ENCODE measurements at places on chromosomes 11 and 22.

GRCh38 chr11:507727-508515, 879 bp upstream of the RNH1 start:
- DNase-seq = no peak

GRCh38 chr11:64648551-64648950, 57.5 kb downstream of the SLC22A12 start:
- no peak for DNase-seq

GRCh38 chr11:120079750-120080610, 57.9 kb downstream of the TRIM29 start:
- DNase-seq = no peak

DNA sequence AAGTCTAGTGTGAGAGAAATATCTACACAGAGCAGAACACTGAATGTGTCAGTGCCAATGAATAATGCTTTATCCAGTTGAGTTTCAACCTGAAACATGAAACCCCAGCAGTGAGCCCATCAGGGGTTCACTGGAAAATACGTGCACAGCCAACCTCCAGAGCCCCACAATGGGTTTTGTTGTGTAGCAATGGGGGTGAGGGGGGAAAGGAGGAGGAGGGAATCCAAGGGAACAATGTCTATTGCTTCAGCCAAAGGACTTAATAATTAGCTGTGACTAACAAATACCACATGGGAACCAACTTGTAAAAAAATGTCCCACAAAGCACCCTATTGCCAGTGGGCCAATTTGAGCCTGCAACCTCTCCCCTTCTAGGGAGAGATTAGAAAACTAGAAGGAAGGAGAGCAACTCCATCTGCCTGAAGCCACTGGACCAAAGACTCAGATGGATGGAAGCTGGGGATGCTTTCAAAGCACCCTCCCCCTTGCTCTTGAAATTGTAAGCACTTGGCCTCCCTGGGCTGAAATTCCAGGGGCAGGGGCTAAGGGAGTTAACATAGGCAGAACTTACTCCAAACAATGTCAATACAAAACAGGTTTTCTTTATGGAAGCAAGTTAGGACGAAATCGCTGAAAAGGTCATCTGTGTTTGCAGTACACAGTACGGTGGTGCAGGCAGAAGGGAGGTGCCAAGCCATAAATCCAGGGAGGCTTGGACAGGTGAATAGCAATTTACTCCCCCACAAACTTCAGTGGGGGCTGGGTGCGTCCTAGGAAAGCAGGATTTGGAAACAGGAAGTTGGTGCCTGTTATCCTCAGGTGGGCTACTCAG, 99.8 kb downstream of the ARL14EP start:
- DNase-seq = no peak

DNA sequence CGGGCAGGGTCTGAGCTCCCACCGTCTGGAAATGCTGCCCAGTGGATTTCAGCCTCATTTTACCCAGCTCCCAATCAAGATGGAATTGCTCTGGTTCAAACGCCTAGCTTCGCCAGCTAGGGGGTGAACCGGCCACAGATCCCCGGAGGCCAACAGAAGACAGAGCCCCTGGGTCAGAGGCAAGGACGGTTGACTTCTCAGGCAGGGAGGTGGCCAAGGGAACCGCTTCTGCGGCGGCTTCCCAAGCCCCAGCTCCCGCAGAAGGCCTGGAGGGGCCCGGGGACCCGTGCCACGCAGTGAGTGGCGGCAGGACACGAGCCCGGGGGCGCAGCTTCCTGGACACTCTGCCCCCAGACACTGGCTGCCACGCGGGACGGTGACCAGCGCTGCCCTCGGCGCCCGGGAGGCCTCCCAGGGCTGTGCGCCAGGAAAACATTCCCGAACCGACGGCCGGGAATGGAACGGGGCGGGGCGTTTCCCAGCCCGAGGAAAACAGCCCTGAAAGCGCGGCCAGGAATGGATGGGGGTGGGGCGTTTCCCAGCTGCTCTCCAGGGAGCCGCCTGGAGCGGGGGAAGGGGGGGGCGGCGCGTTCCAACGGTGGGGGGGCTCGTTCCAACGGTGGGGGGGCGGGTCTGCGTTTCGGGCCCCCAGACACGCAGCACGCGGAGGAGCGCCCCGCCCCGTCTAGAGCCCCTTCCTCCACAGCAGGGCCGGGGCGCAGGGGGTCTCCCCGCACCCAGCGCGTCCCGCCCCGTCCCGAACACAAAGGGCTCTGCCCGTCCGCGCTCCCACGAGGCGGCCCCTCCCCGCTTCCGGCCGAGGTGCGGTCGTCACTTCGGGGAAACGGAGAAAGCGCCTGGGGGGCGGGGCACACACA, 13.5 kb upstream of the B4GALNT4 start:
- DNase-seq = peak; percentile 83

- no peak for DNase-seq
Observed at GRCh38 chr11:80365076-80365725, 924.4 kb upstream of the TENM4 start.

DNA sequence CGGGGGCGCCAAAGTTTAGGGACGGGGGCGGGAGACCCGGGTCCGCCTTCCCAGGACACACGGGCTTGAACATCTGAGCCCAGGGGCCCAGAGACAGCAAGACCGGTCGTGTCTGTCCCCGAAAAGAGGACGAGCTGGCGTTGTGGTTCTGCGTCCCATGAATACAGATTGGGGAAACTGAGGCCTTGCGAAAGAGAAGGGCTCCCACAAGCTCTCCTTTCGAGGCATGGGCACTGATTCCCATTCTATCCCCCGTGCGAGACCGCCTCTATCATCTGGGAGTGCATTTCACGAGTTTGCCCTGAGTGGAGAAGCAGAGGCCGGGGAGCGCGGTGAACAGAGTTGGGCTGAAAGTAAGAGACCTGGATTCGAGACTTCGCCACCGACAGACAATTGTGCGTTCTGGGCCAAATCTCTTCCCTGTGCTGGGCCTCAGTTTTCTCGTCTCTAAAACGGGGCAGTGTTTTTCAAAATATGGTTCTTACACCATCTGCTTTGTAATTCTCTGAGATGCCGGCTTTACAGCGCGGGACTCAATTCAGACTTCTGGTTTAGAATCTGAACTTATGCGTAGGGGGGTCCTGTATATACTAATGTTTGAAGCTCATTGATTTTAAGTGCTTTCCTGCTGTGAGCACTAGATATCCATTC, 471 bp downstream of the RNF185 start:
- DNase-seq = peak; percentile 7
